NB4 (cell line): ENCODE measurements at places on chromosomes 3 and 15.

- no peak for DNase-seq
Measured at GRCh38 chr15:60718661-60719069, 239.7 kb upstream of the ICE2 start.

- DNase-seq, result no peak
Measured at GRCh38 chr3:30583973-30584372, 22.4 kb upstream of the TGFBR2 start.

DNA sequence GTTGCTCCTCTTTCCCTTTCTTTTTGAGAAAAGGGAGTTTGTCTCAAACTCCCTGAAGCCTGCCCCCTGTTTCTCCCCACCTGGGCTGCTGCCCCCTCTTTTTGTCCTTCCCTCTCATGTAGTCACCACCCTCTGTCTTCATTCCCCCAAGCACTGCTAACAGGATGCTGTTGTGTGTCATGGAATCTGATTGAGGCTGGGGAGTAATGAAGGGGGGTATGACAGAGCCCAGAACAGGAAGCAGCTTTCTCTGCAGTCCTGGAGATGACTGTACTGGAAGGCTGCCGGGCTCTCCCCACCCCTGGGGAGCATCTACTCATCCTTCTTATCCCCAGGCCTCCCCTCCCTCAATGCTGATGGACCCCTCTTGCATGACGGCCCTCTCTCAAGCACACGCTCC, 181.6 kb downstream of the ABHD5 start:
- DNase-seq, result no peak

GRCh38 chr3:63050548-63051177, 175.4 kb upstream of the CADPS start:
- no peak for DNase-seq

DNA sequence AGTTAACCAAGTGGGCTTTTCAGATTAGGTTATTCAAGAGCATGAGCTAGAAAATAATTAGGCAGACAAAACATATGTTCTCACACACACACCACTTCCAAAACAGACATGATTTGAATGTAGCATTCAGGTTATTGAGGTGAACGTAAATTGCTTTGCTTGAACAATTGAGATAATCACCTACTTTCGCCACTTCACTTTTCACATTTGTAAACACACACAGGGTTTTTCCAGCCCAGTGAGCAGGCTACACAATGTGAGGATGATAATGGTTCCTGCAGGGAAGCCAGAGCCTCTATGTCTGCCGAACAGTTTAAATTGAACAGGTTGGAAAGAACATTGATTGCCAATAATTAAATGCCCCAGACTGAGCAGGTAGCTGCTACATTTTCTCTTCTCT, 560.8 kb downstream of the OCA2 start:
- no peak for DNase-seq

- DNase-seq, result no peak
Measured at GRCh38 chr15:26106556-26106955, 243.4 kb upstream of the ATP10A start.

DNA sequence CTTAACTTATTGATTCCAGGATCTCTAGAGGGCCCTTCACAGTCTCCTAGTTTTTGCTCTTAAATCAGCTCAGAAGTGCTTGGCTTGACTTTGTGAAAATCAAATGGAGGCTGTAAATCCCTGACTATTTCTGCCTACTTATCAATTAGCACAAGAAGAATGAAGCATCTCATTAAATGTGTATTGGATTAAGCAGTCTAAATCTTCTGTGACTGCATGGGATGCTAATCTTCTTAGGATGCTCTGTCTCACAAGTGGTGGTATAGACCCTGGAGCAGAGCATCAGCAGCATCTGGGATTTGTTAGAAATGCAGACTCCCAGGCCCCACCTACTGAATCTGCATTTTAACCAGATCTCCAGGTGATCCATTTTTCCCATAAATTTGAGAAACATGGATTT, 488.7 kb downstream of the AGBL1 start:
- DNase-seq, result no peak

- no peak for DNase-seq
Measured at GRCh38 chr3:160538895-160539294, 26.5 kb downstream of the KPNA4 start.

DNA sequence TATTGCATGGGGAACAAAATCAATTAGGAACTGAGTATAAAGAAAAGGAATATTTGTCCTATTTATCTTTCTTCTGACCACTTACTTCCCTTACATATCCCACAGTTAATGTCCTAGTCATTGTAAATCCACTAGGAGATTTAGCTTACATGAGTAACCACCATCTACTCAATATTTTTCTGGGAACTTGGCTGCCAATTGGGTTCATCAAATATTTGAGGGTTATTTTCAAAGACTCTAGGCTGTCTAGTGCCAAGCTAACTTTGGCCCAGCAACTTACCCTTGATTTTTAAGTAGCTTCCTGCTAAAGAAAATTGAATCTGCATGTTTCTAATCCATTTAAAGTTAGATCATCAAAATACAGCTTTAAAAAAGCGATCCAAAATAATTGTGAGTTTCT, 362.5 kb upstream of the EPHA3 start:
- no peak for DNase-seq

GRCh38 chr15:99408236-99409096, 157.2 kb downstream of the LRRC28 start:
- no peak for DNase-seq

DNA sequence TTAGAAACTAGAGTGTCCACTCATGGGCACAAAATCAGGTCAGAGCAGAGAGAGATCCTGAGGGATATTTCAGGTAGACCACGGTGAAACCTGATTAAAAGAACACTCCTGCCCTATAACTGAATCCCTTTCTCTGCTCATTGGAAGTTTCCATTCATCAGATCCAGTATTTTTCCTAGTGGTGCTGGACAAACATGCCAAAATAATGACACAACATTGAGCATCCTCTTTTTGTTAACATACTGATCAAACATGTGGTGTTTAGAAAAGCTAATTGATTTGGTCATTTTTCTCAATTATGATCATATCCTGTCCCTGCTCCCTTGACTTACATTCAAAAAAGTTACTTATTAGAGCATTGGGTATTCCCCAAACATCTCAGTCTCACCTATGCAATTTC, 27.2 kb downstream of the PTX3 start:
- no peak for DNase-seq

DNA sequence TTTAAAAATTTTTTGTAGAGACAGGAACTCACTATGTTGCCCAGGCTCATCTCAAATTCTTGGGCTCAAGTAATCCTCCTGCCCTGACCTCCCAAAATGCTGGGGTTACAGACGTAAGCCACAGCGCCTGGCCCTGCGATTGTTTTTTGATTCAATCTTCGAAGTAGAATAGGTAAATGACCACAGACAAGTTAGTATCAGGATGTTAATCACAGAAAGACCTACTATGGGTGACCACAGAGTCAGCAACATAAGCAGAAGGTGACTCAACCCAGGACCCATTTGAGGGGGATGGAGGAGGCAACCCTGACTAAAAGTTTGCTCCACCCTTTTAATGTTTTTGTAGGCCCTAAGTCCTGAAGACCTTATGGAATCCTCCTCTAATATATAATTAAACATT, 10.0 kb upstream of the USP3 start:
- no peak for DNase-seq

DNA sequence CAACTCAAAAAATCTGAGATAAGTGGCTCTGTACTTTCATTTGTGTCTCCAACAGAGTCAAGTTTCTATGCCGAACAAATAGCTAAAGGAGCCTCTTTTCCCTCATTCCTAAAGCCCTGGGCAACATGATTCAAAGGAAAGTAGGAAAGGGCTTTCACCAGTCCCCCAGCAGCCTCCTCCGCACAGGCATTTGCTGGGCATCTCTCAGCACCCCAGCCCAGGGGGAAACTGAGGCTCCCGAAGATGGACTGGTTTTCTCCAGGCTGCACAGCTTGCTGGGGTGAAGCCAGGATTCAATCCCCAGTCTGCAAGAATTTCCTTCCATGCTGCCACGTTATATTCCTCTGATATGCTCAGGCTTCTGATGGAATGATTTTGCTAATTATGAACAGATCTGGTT, 163.8 kb downstream of the OCA2 start:
- no peak for DNase-seq

- no peak for DNase-seq
Measured at GRCh38 chr3:149968216-149968615, 2.5 kb downstream of the PFN2 start.
